Stimulated activated CD4-positive, alpha-beta T cell treated with anti-CD3 and anti-CD28 coated beads, Interleukin-12 subunit alpha, Interleukin-12 subunit beta, amount 100 ng/mL, for 24 hours (primary cell): ENCODE measurements at places on chromosomes 5 and 9.

GRCh38 chr5:154612666-154613065 is 134.6 kb upstream of the HAND1 start:
- no peak for DNase-seq

- no peak for DNase-seq
Observed at GRCh38 chr9:99146574-99146973, 41.7 kb downstream of the TGFBR1 start.

DNA sequence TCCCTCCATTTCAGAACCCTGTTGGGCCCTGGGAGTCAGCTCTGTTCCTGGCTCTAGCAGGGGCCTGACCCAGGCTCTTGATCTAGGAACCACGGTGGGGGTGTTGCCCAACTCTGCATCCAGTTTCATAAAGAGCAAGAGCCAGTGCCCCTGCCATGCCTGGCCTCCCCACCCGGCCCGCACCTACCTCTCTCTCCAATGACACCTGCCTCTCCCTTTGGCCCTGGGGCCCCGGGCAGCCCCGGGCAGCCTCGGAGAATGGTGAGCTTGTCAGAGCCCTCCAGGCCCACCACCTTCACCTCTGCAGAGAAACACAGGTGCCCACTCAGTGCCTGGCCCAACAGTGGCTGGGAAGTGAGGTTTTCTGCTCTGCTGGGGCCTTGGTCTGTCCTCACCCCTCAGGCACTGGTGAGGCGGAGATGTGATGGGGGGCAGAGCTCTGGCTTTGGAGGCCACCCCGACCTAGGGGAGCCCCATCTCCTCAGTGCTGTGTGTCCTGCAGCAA is 1.5 kb downstream of the FCN1 start:
- DNase-seq: no peak

DNA sequence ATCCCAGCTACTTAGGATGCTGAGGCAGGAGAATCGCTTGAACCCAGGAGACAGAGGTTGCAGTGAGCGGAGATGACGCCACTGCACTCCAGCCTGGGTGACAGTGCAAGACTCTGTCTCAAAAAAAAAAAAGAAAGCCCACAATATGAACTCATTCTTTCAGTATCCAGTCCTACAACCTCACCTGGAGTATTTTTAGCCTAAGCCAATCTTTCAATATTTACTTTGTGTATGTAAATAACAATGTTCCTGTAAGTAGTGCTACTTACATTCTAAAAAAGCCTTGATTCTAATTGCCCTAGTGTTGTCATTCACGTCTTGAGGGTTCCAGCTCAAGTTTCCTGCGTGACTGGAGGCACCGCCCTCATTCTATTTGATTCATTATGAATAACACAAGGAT is 62.0 kb downstream of the BHMT start:
- no peak for DNase-seq

GRCh38 chr5:21049901-21050300 is 1061.9 kb upstream of the CDH18 start:
- no peak for DNase-seq

- no peak for DNase-seq
Observed at GRCh38 chr5:66517351-66517750, 78.8 kb upstream of the MAST4 start.
